ENCODE measurements at places on chromosomes 12 and 14. TPM values are rescaled to one million over a fixed set of nuclear protein-coding genes. Genes with fewer than 3 reads are reported as not detected.

DNA sequence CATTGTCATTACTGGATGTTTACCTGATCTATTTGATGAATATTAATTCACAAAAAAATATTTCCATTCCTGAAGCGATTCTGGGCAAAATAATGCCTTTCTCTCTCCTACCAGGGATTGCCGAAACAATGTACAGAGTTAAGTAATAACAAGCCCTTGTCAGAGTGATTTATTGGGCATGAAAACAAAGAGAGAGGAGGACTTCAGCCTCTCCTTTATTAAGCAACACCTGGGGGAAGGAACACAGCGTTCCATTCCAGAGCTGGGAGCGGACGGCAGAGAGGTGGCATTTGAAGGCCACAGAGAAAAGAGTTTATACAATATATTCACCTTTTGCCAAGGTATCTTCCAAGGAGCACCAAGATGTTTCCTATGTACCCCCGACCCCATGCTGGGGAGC is 165.8 kb downstream of the KSR2 start:
- no peak for DNase-seq

DNA sequence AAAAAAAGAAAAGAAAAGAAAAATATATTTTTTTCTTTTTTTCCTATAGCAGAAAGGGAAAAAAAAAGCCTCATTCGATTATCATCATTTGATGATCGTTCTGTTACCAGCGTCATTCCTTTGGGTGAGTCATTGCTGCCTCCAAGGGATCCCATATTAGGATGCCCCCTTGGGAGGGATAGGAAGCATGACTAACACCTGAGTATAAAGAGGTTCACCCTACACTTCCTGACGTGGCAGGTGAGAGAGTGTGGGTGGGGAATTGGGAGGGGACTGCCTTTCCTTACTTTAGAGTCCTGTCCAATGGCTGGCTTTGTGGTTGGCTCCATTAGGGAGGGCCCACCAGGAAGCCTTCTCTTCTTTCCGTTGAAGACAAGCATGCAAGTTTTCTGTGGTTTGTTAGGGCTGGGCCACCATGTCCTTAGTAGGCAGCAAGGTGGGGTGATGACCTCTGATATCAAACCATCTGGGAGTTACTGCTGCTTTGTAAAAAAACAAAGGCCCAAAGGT is 56.1 kb upstream of the FUT8 start:
- DNase-seq = peak; percentile 88

- DNase-seq = no peak
These were observed 35.1 kb downstream of the SENP1 start for GRCh38 chr12:48070731-48071130.

The MYO1H gene
- polyA plus RNA-seq = 0.15 TPM

GRCh38 chr14:57029620-57030253 is 219.5 kb upstream of the OTX2 start:
- DNase-seq = no peak

GRCh38 chr14:98593361-98593761 is 678.6 kb downstream of the BCL11B start:
- DNase-seq = no peak

The C14orf180 gene
- not detected for polyA plus RNA-seq

The EXOC3L4 gene
- polyA plus RNA-seq = 0.39 TPM

GRCh38 chr14:55336162-55336561 is 64.9 kb downstream of the FBXO34 start:
- DNase-seq = no peak

GRCh38 chr14:62307844-62308243 is 545.6 kb downstream of the SNAPC1 start:
- no peak for DNase-seq

- DNase-seq = peak; percentile 94
These were observed 160.6 kb downstream of the ANO4 start for GRCh38 chr12:100955139-100955538.

DNA sequence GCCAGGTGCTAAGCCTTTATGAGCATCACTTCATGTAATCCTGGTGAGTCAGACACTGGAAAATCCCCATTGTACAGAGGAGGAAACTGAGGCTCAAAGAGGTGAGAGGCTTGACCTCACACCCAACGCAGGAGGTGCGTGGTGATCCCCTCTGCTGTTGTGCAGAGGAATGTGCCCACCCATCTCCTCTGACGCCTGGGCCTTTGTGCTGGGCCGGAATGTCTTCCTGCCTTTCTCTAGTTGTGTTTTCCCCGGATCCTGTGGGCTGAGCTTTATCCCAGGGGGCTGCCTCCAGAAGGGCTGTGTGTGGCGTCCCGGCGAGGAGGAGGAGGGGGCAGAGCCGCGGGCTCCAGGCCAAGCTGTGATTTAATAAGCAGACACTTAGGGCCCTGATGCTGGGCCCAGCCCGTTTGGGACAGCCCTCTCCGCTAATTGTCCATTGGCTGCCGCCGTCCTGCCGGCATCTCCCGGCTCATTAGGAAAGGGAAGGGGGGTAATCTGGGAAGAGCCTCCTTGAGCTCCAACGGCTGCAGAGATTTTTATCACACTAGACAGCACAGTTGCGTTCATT is 653.6 kb downstream of the MED13L start:
- DNase-seq = no peak

- DNase-seq = no peak
These were observed 112.8 kb upstream of the ATF7IP start for GRCh38 chr12:14252697-14253096.

- DNase-seq = peak; percentile 43
These were observed 233.0 kb upstream of the PLEKHG7 start for GRCh38 chr12:92469837-92470236.

The KRT81 gene
- not detected for polyA plus RNA-seq

DNA sequence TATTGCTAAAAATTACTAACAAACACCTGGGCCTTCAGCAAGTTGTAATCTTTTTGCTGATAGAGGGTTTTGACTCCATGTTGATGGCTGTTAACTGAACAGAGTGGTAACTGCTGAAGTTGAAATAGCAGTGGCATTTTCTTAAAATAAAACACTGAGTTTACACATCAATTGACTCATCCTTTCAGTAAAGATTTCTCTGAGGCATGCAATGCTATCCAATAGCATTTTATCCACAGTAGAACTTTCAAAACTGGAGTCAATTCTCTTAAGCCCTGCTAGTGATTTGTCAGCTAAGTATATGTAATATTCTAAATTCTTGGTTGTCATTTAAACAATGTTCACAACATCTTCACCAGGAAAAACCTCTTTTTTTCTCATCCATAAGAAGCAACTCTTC is 59.5 kb downstream of the CMAS start:
- peak; percentile 28 for DNase-seq

DNA sequence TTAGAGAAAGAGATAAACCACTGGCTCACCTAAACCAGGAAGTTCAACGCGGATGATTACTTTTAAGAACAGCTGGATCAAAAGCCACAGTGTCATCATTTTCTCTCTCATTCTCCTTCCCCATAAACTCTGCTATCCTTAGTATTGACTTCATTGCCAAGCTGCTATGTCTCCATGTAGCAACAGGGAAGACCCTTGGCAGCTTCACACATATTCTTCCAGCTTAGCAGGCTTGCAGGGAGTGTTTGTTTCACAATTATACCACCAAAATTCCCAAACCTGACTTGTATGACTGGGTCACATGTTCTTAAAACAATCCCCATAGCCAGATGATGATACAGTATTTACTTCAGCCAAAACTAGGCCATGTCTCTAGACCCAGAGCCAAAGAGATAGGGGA is 235.5 kb downstream of the PAWR start:
- peak; percentile 21 for DNase-seq

DNA sequence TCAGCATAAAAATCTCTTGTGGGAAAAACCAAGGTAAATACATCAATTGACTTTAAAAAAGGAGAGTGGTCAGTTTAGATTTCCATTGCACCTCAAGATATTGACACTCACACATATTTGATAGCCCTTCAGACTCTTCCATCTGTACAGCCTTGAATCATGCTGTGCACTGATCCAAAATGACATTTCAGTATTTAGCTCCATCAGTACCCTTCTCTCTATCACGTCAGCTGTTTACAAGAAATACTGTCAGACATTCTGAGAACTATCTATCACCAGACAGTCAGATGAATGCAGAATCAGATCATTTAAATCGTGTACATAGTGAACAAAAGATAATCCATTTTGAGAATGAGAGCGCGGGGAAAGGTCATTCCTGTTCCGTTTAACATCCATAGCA is 511.9 kb downstream of the RPL10L start:
- no peak for DNase-seq

DNA sequence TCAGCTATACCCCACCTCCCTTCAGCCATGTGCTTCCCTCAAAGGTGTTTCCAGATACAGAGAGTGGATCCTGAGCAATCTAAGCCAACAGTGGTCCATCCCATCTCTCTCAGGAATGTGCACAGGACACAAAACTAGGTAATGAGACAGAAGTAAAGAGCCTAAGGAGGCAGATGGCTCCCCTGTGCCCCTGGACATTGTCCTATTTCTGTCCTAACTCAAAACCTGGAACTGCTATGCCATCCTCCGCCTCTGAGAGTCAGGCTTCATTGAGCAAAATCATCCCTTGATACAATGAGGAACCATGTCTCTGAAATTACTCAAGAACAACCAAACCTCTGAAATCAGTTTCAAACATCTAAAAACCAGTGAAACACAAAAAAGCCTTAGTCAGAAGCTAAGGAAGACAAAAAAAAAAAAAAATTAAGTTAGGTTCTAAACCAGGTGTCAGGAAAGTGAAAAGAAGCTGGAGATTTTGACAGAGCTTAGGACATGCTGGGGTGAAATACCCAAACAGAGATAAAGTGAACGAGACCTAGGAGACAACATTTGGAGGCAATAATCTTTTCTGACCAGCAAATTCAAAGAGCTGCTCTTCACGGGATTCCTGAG is 200.3 kb upstream of the PLEKHG7 start:
- DNase-seq = peak; percentile 24

GRCh38 chr12:107223821-107224220 is 130.5 kb upstream of the CRY1 start:
- DNase-seq = no peak

DNA sequence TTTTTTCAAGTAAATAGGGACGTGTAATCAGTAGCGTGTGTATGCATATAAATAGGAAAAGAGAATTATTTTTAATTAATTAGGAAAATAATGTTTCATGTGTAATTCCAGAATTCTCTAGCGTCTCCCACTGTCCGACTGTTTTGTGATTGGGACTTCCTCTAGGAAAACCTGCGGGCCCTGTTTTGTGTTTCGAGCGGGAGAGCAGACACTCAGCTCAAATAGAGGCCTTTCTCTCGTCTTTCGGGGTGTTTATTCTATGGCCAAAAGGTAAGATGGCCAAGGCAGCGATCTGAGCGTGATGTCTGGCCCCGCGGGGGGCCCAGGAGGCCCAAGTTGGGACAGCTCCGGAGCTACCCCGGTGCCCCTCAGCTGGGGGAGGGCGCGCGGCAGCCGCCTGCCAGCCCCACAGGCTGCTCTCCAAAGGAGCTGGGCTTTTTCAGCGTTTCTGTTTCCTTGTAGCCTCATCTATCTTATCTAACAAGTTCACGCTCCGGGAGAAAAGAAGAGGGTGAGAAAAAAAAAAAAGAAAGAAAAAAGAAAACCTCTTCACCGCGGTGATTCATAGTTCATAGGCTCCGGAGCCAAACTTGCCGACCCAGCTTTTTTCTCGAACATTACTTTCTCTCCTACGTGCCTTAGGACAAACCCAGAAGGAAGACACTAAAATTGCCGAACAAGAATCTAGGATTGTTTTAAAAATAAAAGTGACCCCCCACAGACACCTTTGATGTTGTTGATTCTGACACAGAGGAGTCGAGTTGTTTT is 7.5 kb upstream of the FOXG1 start:
- peak; percentile 20 for DNase-seq

DNA sequence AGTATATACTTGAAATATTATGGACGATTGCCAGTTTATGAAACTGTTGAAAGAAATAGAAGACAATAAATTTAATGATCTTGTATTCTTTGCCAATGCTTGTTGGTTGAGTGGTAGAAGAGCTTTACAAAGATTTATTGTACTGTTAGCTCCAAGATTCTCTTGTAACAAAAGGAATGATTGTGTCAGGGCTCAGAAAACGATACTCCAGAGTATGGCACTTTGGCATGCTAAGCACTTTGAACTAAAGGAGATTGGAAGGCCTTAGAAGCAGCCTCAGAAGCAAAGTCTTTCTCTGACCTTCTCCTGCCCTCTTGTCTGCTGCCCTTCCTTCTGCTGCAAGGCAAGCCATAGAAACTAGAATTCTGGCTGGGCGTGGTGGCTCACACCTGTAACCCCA is 4.2 kb upstream of the NGDN start:
- DNase-seq = no peak
